ENCODE measurements at places on chromosomes 7 and 10.

- no peak for DNase-seq
Observed at GRCh38 chr10:99905971-99906370, 103.8 kb downstream of the DNMBP start.

DNA sequence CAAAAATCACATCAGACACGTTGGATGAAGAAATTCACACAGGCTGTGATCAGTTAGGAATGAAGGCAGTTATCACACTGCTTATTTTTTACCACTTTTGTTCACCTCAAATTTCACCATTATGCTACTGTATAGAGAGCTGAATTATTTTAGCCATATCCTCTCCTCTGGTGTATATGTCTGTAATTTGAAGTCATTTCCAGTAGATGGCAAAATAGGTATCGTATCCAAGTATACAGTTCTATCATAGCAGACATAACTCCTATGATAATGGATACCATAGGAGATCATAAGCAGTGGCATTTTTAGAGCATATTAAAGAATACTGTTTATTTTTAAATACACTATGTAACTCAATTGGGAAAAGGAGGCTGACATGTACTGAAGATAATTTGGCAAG lies 909.7 kb downstream of the DNAJB9 start:
- DNase-seq: no peak

DNA sequence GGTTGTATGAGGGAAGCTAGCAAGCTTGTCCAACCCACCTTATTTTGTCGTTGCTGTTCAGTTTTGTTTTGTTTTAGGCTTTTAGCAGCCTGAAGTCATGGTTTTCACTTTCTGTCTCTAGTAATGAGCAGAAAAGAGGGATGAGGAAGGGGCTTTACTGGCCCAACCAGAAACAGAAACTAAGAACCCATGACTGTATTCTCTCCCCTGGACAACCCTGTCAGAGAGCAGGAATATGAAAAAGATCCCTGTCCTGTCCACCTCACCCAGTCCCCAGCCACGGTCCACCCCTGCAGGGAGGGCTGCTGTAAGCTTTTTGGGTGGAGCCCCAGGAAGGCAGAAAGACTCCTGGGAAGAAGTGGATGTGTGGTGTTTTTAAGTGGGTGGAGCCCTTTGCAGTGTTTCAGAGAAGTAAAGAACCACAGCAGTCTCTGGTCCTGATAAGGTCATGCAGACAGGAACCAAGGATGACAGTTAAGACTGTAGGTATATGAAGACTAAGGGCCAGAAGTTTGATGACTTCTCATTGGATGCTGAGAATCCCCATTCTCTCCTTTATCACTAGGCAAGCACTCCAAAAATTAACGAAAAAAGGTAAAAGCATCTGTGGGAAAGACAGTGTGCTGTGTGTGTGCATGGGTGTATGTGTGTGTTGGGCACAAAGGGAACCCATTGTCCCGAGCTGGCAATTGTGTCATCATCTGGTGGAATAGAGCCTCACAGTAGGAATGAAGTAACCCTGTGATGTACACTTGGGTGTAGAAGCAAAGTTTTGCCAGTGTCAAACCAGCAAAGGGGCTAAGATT lies 13.8 kb downstream of the MRPL32 start:
- DNase-seq: no peak

DNA sequence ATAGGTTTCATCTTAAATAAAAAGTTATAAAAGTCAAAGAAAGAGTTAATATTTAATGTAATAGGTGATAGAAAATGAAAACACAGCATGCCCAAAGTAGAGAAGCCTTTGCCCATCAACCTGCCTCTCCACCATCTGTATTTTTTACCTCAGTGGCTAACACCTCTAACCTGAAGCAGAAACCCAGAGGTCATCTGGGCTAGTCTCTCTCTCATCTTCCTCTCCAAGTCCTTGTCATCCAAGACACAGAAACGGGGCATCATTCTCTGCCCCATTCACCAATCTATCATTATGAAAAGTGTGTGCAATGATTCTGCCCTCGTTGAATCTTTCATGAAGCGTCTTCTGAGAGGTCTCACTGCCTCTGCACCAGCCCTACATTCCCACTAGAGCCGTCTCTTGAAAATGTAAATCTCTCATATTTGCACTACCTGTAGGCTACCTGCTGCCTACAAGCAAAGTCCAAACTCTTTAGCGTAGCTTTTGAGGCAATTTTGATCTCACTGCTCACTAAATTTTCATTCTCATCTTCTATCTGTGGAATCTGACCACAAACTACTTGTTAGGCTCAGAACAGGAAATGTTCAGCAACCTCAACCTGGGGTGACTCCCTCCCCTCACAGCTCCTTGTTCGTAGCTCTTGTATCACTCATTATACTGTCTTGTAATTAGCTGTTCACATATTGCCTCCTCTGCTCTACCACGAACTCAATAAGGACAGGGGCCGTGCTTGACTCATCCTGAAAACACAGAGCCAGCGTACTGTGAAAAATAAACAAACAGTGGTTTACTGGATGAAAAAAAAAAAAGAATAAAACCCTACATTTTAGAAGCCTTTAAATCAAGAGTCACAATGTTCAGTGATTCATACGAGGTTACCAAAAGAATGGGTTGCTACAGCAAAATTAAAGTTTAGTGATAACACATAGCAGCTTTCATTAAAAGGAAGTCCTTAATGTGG lies 83.1 kb downstream of the CTNNA3 start:
- DNase-seq: peak; percentile 6

DNA sequence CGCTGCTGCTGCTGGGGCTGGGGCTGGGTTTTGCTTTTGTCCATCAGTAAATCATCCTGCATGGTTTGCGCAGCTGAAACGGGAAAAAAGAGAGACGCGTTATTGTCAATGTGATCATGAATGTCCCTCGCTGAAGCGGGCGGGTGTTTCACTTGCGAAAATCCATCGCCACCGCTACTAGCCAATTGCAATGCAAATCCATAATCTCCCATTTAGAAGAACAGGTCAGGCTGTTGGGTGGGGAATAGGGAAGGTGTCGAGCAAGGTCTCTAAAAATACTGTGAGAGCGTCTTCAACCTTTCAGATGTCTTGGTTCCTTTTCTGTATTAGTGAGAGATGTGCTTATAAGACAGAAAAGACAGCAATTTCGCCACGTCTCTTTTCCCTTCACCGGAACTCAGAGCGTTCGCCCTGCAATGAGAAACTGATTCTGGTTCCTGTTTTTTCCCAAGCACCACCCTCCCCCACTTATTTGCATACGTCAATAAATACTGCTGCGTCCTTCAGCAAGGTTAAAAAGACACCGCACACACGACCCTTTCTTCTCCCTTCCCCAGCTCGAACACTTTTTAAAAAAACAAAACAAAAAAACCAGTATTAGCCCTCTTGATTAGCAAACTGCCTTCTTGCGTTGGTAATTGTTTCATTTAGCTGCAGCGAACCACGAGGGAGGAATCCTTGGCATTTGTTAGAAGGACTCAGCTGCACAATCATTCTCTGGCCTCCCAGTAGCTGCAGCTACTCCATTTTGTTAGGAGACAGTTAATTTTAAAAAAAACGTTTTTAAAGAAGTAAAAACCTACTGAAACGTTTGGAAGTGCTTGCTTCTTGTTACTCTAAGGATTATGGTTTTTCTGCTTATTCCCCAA lies 50.4 kb downstream of the CPEB3 start:
- DNase-seq: no peak

DNA sequence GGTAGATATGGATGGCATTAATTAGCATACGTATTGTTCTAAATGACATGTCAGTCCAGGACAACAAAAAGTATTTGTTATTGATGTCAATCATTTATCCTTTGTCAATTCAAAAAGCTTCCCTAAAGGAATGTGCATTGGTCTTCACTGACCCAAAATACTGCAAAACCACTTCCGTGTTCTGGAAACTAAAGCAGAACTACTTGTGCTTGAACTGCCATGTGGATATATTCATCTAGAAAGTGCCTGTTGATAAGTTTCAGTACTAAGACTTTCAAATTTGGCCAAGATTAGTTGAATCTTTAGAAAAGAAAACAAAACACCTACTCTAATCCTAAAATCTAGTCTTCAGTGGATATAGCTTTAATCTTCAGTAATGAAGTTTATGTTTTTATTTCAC lies 242.1 kb upstream of the PPP1R3A start:
- DNase-seq: no peak

DNA sequence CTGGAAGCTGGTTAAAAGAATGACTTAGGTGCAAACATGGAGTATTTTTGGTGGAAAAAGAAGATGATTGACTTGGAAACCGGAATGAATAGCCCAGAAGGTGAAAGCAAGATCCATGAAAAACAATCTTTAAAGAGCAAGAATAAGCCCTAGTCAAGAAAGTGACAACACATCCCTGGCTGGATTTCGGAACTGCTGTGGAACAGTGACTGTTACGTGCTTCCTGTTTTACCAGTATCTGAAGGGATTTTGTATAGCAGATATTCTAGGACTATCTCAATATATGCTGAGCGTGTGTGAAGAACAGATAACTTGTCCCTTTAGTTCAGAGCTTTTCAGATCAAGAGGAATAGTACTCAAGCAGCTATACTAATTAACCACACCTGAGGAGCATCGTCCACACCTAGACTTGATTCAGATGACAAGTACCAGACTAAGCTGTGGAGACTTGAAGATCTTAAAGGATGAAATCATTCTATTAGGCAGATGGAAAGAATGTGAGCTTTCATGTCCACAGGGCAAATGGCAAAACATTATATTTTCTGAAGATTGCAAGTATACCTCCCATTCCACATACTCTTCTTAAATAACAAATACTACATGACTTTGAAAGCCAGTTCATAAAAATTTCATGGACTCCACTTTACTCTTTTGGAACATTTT lies 11.5 kb upstream of the TES start:
- DNase-seq: no peak

GRCh38 chr7:121621937-121622336 lies 225.8 kb upstream of the FAM3C start:
- DNase-seq: no peak

DNA sequence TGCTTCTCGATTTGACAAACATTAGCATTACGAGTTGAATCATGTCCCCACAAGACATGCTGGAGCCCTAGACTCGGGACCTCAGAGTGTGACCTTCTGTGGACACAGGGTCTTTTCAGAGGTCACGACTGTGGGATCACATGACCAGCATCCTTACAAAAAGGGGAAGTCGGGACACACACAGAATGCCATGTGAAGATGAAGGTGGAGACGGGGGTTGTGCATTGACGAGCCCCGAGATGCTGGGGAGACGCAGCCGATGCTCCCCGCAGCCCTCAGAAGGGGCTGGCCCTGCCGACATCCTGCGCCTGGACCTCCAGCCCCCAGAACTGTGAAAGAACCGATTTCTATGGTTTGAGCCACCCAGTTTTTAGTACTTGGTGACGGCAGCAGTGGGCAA lies 7.5 kb downstream of the ZFAND2A start:
- DNase-seq: no peak

DNA sequence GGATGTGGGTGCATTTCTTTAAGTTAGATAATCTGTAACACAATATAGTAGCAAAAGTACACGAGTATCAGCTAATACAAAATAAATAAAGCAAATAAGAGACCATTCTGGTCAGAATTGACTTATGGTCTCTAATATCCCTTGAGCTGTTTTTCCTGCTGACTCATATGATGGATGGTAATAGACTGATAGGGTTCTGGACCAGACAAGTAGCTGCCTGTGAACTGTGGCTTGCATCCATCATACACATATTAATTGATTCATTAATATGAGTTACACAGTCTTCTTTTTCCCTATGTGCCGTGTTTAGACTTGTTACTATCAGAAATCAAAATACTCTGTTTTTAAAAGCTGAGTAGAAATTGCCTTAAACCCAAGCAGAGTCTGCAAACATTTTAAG lies 762.8 kb downstream of the GATA3 start:
- DNase-seq: no peak

- no peak for DNase-seq
Observed at GRCh38 chr7:50497968-50498367, 47.8 kb upstream of the FIGNL1 start.

GRCh38 chr7:66952343-66953043 lies 31.5 kb downstream of the TMEM248 start:
- DNase-seq: peak; percentile 63

GRCh38 chr7:139106959-139107358 lies 2.6 kb downstream of the ZC3HAV1 start:
- DNase-seq: no peak

GRCh38 chr10:21398563-21399231 lies 126.8 kb downstream of the SKIDA1 start:
- DNase-seq: no peak

DNA sequence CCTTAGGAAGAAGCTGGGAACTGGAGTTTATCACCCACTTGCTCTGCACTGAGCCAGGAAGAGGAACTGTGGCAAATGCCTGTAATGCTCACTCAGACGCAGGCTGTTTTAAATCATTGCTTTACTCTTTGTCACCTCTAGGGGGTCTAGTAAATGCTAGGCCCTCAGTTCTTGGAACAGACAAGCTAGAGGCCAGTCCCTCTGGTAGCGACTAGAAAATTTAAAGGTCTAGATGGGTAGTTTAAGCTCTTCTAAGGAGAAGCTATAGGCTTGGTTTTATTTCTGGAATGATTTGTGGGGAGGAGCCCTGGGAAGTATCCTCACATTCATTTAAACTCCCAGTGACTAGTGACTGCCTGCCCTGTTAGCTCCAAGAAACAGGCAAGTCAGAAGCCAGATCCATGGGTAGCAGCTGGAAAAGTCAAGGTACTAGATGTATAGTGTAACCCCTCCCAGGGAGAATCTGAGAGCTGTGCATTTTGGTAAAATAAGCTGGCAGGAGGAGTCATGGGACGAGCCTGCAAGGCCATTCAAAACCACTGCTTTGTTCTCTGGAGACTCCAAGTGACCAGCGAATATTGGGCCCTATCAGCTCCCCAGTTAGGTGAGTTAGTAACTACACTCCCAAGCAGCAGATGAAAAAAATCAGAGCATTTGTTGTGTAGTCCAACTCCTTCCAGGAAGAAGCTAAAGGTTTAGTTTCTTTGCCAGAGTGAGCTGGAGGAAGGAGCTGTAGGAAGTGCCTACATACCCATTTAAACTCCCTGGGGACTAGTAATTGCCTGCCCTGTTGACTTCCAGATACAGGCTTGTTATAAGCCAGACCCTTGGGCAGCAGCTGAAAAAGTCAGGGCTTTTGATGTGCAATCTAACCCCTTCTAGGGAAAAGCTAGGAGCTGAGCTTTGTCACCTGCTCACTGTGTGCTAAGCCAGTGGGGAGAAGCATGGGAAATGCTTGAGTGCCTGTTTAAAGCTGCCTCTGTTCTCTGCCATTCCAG lies 68.9 kb downstream of the DYNC1I1 start:
- DNase-seq: no peak

DNA sequence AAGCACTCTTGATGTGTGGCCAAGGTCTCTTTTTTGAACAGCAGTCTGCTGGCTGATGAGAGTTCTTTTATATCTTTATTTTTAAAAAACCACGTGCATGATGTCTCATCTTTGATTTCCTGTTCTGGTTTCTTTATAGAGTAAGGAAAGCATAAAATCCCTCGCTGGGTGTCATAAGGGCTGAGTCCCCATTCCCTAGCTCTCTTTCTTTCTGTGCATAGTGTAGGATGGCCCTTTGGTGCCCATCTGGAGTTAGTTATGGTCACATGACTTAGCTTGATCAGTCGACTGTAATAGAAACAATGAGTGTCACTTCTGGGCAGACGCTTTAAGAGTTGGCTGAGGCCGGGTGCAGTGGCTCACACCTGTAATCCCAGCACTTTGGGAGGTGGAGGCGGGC lies 38.5 kb downstream of the GHRHR start:
- DNase-seq: no peak

- DNase-seq: no peak
Observed at GRCh38 chr7:73454424-73454823, 20.8 kb downstream of the FZD9 start.

GRCh38 chr7:50379539-50379938 lies 70.6 kb downstream of the FIGNL1 start:
- no peak for DNase-seq

Measured in T1000 (cell line).